ENCODE measurements at places on chromosomes 16 and 17.

DNA sequence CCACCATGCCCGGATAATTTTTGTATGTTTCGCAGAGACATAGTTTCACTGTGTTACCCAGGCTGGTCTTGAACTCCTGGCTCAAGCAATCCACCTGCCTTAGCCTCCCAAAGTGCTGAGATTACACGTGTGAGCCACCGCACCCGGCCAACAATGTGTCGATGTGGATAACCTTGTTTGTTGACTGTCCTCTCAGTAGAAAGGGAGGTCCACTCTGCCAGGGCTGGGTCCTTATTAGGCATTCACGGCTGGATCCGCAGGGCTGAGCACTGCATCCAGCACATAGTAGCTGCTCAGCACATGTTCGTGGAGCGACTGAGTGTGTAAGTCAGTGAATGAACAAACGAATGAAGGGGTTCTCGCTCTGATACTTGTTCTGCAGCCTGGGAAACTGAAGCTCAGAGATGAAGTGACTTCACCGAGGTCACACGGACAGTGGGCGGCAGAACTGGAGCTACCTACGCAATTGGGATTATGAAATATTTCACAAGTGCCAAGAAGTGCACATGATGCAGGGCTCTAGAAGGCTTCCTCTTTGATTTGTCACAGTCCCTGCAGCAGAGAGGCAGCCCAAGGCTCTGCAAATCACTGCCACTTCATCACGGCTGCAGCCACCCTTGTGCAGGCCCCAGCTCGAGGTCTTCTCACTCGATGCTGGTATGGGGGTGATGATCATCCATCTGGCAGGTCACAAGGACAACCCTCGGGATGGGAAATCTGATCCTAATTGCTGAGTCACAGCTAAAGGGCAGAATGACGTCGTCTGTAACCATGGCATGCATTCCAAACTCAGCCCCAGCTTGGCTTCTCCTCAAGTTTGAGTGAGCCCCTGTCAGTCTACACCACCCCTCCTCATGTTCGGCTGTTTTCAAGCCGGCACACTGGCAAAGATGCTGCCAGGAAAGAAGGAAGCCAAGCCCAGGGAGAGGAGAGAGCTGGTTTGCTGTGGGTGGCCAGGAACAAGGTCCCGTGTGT, 28.0 kb upstream of the SNN start:
- peak; percentile 93 for DNase-seq

DNA sequence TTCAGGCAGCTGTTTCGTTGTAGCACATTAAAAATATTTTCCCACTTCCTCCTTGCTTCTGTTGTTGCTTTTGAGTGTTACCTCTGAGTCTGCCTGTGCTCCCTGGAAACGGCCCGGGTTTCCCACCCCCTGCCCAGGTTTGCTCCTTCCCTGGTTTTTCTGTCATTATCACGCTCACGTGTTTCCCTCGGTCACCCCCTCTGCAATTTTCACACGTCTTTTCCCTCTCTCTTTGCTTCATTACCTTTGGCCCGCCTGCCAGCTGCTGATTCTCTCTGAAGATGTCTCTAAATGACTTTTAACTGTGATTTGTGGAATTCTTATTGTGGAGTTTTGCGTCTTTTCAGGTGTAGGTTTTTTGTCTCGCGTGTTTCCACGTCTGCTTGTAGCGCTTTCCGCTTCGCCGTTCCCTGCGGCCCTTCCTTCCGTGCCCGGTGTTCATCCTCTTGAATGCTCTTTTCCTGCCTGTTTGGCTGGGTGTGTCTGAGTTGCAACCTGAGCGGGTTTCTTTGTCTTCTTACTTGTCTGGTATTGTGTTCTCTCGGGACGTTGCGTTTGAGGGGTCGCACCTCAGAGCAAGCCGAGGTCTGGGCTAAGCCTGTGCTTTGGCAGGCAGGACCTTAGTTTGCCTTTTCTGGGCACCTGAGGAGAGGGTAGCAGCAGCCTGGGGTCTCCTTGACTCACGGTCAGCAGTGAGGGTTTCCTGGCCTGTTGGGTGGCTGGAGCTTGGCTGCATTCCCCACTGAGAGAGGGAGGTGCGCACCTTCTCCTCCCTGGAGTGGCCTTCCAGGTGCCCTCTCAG, 96.3 kb upstream of the ZNF750 start:
- DNase-seq = peak; percentile 7

- DNase-seq = no peak
Measured at GRCh38 chr17:30848021-30848420, 16.3 kb downstream of the ATAD5 start.

DNA sequence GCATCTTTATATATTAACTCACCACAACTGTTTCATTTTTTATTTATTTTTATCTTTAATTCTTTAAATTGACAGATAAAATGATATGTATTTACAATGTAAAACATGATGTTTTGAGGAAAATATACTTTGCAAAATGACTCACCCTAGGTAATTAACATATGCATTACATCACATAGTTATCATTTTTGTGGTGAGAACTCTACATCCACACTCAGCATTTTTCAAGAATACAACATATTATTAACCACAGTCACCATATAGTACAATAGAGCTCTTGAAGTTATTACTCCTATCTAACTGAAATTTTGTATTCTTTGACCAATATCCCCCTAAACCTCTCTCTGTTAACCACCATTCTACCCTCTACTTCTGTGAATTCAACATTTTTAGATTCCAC, 194.7 kb upstream of the KIF2B start:
- no peak for DNase-seq

GRCh38 chr16:89363621-89364393, 126.6 kb downstream of the ANKRD11 start:
- no peak for DNase-seq

- DNase-seq = no peak
Measured at GRCh38 chr16:24723663-24724062, 5.8 kb upstream of the TNRC6A start.

GRCh38 chr17:58192612-58193011, at the start of gene EPX:
EPX (plus strand) TSS chr17:58192726; CDS start chr17:58192847, 121 bp downstream.
- no peak for DNase-seq

All from uterus (tissue), 4 donors.